IMR-90 (cell line): ENCODE measurements at places on chromosomes 7 and 10. TPM values are rescaled to one million over a fixed set of nuclear protein-coding genes. Genes with fewer than 3 reads are reported as not detected.

GRCh38 chr10:43255634-43256431 lies 11.0 kb downstream of the RASGEF1A start:
- DNase-seq, result no peak

DNA sequence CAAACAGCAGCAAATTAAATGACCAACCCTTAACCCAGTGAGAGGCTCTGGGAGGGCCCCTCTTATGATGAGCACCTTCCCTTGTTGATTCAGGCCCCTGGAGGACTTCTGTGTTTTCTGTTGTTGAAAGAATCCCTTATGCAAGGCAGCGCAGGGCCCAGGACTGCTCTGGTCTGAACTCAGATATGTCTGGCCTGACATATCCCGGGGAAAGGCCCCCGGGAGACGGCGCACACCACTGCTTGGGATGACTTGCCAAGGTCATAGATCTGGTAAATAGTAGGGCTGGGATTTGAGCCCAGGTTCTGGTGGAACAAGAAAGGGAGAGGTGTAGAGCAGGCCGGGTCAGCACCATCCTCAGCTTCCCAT lies 124.0 kb downstream of the AOAH start:
- DNase-seq, result no peak

DNA sequence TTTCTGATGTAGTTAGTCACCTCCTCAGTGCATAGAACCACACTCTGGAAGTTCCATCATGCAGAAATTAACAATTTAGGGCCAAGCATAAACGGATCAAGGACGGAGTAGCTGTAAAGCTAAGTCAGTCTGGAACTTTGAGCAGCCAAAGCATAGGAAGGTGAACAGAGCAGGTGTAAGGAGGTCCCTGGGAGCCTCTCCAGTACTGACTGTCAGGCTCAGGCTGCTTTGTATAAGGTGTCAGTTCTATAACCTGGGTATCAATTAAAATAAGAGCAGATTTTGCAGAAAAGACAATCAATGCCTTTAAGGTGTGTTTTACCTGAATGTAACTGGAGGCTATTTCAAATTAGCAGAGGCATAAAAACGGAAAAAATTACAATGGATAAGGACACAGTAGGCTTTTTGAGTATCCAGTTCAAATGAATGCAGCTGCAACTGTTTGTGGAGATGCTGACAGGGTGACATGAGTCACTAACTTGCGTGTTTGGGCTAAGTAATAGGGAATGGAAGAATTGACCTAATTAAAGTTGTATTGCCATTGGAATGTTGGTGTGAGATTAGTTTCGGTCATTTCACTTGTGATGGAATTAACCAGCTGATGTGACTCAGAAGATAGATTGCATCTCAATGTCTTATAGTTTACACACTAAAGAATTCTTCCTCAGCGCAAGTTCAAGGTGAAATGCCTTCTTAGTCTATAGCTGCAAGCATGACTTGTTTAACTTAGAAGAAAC lies 417.9 kb upstream of the CNTNAP2 start:
- peak; percentile 24 for DNase-seq

- DNase-seq, result no peak
These were observed 98.0 kb downstream of the NPY start for GRCh38 chr7:24381894-24382505.

- DNase-seq, result no peak
These were observed 494.3 kb upstream of the AUTS2 start for GRCh38 chr7:69104023-69104422.

- no peak for DNase-seq
These were observed 556.7 kb downstream of the SORCS3 start for GRCh38 chr10:105197598-105198364.

Gene ITGB8
- total RNA-seq, result 10.2 and 10.8 TPM in 2 replicates

Gene CALCR
- not detected in 2 replicates for total RNA-seq

Gene PTTG1IP2
- not detected in 2 replicates for total RNA-seq
